ENCODE measurements at places on chromosomes 13 and 19.

GRCh38 chr19:2003874-2004273 lies 11.6 kb downstream of the BTBD2 start:
- DNase-seq = no peak

- no peak for DNase-seq
Observed at GRCh38 chr13:98595134-98595533, 18.2 kb upstream of the STK24 start.

DNA sequence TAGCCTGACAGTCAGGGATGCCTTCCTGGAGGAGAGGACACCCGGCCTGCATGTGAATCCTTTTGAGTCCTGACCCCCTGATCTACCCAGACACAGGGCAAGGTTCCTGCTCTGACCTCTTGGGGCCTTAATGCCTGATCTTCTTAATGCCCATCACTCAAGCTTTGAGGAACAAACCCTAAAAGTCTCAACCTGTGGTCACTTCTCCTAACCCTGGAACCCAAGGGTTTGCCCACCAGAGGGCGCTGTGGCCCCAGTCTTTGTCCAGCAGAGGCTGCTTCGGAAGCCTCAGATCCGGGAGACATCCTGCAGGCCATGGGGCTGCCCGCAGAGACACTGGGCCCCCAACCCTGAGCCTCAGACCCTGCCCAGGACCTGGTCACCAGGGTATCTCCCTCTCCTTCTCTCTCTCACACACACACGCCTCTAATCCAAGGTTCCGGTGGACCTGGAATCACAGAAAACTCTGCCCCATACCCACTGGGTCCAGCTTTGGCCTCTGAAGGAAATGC lies 9.8 kb upstream of the DPF1 start:
- DNase-seq = no peak

DNA sequence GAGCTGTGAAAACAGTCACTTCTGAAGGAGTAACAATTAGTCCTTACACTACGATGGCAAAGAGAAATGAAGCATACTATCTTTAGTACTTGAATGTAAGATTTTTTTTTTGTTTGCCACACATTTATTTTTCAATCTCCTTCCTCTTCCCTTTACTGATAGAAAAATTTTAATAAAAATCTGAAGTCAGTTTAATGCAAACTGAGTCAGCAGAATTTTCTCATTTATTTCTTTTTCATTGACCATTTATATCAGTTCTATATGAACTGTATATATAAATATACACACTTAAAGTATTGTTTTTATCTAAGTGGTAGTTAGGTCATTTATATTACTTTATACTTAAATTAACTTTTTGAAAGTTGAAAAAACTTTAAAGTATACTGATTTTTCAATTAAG lies 1009.1 kb upstream of the SPRY2 start:
- no peak for DNase-seq

DNA sequence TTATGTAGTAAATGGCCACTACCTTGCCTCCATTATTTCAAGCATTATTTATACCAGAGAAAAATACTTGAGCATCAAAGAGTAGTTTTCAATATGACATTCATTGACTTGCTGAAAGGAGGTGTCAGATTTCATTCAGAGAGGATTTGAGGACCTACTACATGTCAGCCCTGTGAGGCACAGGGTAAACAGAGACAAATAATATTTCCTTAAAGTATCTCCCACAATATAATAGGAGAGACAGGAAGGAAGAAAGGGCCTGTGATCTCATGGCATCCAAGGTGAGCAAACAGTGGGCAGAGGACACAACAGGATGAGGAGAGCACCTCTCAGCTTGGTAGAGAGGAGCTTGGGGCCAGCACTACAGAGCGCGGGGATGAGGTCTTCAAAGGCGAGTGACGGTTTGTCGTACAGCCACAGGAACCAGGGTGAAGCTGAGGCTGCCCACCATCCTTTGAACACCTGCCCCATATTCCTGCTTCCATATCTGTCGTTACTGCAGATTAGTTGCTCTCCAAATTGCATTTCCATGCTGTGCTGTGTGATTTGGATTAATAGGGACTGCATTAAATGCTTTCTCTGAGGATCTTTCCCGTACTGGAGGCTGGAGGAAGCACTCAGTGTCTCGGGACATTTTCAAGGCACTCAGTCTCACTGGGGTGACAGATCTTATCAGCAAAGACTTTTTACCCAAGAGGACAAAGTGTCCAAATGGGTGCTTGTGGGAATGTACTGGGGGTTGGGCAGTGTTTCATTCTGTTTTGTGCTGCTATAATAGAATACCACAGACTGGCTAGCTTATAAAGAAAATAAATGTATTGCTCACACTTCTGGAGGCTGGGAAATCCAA lies 59.2 kb downstream of the GJA3 start:
- no peak for DNase-seq

DNA sequence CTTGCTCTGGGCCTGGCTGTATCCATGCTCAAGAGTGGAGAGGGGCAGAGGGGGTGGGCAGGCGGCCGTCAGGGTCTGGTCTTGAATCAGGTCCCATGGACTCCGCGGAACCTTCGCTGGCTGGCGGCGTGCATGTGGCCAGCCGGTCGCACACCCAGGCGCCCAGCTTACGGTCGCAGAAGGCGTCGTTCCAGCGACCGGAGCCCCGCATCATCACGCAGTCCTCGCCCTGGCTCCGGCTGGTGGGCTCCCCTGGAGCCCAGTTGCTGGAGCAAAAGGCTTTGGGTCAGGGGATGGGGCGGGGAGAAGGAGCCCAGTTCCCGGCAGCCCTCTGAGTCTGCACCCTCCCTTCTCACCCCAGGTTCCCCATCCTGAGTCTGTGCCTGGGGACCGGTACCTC lies 8.5 kb downstream of the TRAPPC5 start:
- DNase-seq = no peak

DNA sequence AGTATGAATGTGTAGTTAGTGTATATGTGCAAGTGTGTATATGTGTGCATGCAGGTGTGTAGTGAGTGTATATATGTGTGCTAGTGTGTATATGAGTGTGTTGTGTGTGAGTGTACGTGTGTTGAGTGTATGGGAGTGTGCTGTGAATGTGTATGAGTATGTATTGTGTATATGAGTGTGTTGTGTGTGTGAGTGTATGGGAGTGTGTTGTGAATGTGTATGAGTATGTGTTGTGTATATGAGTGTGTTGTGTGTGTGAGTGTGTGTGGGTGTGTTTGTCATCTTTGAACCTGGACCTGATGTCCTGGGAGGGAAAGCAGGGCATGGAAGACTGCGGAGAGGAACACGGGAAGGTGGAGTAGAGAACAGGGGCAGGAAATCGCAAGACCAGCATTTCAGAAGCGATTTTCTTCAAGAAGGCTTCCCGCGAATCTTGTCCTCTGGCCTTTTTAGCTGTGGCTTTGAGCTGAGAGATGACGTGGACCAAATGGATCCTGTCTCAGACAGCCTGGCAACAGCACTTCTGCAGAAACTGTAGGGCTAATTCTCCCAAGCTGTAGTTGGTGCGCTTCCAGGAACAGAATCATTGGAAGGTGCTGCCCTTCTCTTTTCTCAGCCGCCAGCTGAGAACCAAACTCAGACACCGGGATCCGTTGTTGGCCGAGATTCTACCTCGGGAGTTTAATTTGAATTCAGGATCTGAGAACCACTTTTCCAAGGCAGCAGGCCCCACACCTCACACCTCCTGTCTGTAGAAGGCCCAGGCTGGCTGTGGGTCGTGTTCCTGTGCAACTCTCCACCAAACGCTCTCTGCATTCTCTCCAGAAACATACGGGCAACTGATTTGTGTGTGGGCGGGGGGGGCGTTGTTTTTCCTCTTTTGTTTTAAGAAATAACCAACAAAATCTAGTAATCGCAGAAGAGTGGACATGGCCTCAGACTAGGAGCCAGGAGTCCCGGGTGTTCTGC lies 94.7 kb upstream of the RAP2A start:
- DNase-seq = no peak

DNA sequence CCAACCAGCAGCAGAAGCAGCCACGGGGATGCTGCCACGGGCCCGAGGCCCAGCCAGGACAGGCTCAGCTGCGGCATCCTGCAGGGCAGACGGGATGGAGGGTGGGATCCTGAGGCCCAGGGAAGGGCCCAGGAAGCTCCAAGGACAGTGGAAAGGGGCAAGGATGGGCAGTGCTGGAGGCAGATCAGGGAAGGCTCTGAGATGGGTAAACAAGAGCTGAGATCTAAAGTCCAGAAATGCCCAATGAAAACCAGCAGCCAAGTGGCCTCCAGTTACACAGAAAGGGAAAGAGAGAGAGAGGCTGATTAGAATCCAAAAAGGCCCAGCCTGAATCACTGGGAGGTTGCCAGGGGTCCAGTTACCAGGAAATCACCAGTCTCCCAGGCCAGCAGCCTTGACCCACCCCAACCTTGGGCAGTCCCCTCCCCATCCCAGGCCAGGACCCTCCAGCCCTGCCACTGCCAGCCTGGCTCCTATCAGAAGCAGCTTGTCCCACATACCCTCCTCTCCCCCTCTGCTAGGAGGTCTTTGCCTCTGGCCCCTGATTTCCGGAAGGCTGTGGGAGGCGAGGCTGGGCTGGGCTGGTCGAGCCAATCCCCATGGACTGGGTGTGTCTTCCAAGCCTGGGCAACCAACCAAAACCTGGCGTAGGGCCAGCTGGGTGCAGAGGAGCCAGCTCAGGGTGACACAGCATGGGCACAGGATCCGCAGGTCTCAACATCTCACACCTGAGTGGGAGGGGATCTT lies at the start of gene CYP4F11:
CYP4F11 (minus strand) TSS at position 198 of the 747 bp plus-strand sequence; CDS start at position 77, 121 bp downstream.
- DNase-seq = no peak

DNA sequence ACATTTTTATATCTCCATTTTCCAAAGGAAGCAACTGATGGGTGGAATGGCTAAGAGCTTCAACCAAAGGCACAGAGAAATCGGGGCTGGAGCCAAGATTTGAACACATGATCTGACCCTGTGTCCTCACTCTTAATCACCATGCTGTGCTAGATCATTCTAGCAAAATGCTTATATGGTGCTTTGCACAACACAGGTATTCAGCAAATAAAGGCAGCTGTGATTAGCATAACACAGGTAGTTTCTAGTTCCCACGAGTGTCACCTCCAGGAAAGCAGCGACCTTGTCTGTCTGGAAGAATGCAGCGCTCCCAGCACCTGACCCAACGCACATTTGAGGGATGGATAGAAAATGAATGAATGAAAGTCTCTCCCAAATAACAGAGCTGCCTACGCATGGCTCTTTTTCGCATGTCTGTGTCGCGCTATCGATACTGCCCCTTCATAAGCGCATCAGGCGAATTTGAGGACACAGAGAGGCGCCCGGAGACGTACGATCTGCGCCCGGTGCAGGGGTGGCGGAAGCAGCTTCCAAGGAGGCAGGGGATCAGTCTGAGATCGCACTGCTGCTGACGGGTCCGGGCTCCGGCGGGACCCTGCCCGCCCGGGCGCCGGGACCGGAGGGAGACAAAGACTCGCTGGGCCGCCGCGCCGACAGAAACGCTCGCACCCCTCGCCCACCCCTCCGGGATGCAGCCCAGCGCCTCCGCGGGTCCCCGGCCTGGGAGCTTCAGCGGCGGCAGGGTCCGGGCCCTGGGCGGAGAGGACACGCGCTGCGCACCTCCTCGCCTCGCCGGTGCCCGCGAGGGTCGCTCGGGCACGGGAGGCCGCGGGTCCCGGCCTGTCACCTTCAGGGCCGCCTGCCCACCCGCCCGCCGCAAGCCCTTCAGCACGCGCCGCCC lies 609 bp downstream of the EPS15L1 start:
- DNase-seq = no peak

DNA sequence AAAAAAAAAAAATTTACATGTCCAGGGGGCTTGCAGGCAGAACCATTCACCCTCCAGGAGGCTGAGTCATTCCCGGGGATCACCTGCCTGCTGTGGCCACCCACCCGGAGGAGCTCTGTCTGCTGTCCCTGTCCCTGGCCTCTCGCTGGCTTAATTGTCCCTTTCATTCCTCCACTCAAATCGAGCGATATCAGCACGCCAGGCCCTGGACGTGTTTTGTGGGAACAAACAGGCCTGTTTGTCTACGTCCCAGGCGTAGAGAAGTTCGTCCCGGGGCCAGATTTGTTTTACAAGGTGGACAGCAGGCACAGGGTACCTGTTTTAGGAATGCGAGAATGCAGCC lies 21.2 kb downstream of the SULT2B1 start:
- no peak for DNase-seq

GRCh38 chr13:113555141-113555540 lies 29.4 kb upstream of the TFDP1 start:
- no peak for DNase-seq

- no peak for DNase-seq
Observed at GRCh38 chr19:45897261-45897812, 5.1 kb downstream of the MYPOP start.

DNA sequence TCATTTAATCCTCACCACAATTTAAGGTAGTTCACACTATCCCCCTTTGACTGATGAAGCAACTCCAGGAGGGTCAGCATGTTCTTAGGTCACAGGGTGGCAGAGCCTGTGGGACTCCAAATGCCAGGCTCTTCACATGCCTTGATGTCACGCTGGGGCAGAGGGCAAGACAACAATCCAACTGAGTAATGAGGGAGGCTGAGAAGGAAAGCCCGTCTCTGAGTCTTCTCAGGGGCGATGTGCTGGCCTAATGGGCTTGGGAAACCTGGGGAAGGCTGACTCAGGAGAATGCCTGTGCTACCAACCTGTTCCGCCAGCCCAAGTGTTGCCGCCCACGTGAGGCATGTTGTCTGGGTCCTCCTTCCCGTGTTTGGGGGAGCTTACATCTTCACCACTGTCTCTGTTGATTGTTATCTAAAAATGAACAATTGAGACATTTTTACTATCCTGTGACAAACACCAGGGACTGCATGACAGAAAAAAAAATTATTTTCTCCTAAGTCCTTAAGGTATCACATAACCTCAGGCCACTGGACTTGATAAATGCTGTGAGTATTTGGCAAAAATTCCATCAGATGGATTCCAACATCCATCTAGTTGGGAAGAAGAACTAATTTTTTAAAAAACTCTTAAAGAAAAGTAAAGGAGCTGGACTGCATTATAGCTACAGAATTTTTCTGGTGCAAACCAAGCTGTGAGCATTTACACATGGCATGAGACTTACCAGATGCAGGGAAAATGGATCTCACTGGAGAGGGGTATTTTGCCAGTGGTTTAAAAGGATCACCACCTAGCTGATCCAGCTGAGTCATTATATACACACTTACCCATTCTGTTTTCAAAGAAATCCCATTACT lies 157.5 kb downstream of the RGCC start:
- DNase-seq = no peak

DNA sequence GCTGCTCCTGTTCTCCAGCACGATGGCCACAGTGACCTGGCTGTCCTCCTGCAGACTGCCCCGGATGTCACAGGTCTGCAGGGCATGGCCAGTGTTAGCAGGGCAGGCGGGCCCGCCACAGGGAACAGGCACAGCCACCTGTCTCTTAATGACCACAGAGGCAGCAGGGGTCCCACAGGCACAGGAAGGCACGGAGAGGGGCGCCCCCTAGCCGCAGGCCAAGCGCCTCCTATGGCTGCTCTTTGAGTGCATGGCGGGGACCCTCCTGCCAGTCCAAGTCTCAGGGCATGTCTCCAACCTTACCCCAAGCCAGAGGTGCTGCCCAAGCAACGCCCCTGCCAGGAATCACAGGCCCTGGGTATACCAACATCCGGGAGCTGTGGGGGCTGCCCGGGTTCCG lies 14.1 kb downstream of the IZUMO4 start:
- DNase-seq = no peak
